ENCODE measurements at places on chromosomes 3 and 15.

- no peak for DNase-seq
Measured at GRCh38 chr3:126456211-126456610, 19.5 kb downstream of the ZXDC start.

DNA sequence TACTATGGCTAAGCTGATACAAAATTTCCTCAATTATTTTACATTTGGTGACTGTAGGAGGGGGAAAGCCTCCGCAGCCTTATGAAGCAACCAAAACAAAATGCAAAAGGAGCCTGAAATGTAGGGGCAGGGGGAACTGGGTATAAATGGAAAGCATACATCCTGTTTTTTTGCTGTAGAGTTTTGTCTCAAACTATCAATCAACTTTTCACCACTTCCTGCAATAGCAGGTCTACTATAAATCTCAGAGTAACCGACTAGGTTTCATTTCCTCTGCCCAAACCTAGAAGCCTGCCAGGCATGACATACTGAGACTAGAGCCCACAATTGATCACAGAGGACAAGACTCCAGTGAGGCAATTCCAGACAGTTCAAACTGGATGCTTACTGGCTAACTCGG, 91.3 kb downstream of the SHQ1 start:
- peak; percentile 4 for DNase-seq

DNA sequence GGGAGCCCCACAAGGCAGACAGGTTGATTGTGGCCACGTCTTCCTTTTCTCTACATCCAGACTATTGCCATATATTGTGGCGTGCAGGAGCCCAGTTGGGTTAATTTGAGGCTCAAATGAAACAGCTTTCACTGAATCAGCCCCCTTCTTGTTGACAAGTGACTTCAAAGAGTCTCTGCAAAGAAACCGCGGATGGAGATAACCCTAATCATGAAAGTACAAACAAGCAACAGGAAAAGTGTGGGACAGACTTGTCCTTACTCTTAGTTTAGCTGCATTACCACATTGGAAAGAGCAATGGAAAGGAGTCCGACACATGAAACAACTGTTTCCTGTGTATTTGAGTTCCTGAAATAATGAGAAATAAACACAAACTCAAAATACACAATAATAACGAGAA, 3.3 kb downstream of the TMEM40 start:
- DNase-seq = no peak

DNA sequence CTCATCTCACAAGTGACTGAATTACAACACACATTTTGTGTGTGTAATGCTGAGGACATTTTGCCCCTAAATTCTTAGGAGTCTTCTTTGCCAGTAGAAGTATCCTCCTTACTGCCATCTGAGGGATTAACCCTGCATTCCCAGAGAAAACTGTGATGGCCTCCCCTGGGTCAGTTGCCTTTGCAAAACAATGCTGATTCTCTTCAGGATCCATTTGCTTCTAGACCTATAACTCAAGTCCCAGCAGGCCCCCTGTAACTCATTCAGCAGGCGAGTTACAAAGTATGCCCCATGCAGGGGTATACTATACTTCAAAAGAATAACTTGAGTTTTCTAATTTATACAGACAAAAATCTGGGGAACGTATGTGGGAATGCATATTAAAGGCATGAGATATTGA, 6.6 kb upstream of the MCF2L2 start:
- no peak for DNase-seq

- DNase-seq = no peak
Measured at GRCh38 chr15:45628136-45628535, 6.7 kb upstream of the SQOR start.

DNA sequence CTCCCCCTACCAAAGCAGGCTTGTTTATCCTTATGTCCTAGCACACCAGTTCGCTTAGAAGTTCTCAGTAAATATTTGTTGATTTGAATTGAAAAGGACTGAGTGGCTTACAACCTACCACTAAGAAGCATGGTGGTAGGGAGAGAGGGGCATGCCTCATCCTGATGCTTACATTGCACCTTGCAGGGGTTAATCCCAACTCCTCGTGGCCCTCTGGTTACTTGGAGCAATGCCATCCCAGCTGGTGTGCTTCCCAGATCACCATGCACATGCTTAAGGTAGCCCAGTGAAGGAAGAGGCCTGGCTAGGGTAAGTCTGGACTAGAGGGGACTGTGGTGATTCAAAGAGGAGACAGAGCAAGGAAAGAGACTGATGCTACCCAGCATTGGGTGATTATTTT, 253.3 kb downstream of the CLSTN2 start:
- no peak for DNase-seq

DNA sequence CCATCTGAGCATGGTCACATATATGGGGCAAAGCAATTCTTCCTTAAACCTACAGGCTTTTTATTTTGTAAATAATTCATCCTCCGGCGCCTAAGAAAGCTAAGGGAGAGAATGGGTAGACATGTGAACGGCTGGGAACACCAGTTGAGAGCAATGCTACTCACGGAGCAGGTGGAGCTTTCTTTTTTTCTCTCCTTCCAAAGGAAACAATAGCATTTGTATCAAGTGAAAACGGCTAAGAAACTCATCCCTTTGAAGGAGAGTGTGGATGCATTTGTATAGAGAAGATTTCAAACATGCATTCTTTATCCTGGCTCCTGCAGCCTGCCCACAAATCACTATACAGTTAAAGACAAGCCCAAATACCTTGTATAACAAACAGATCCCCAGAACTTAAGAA, 637.8 kb downstream of the MAGI1 start:
- DNase-seq = no peak

DNA sequence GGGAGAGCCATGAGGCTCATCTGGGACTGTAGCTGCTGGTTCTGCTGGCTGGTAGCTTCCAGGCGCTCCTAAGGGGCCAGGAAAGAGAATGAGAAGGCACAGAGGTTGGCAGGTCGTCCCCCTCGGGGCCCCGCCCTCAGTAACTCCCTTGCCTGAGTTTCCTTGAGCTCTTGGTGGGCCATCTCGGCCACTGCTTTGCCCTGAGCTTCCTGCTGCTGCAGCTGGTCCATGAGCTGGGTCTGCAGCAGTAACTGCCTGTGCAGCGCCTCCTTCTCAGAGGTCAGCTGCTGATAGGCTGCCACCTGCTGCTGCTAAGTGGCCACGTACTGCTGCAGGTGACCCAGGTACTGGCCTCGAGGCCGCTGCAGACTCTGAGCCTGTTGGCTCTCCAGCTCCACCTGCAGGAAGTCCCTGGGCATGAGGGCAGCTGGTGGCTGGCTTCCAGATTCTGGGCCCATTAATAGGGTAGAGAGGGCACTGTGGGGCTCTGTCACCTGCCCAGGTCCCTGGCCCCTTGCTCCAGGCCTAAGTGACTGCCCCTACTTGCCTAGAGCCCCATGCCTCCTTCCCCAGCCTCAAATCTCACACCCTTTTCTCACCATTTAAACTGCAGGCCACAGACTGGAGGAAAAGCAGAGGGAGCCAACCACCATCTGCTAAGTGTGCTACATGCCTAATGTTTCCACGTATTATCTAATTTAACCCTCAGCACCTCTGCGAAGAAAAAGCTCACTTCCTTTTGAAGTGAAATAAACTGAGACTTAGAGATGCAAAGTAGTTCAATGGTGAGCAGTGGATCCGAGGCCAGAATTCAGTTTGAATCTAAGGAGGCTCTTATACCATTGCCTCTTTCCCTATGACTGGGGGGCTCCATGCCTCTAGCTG, 10.8 kb upstream of the VPS33B start:
- no peak for DNase-seq
